ENCODE measurements at places on chromosomes 7 and 10.

DNA sequence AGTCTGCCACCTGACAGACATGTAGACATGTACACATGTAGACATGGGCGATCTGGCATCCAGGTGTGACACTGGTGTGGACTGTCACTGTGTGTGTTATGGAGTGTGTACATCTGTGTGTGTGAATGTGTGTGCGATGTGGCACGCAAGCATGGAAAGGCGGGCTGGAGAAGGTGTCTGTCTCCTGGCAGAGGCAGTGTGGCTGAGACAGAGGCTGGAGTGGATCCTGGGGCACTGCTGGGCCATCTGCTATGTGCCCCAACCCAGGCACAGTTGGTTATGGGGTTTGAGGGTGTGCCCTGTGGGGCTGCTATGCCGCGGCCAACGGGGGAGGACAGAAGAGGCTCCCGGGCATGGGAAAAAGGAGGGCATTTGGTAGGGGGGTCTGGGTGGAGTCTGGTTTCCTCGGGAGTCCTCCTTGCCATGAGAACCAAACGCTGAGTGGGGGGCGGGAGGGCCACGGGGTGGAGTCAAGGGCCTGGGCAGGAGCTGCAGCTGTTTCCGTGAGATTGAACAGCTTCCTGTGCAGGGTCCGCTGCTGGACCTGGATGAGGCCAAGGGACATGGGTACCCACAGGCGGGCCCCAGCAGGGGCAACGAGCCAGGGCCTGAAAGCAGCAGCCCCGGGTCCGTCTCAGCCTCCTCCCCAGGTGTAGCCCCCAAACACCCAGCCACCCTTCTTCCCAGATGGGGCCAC lies 1.3 kb downstream of the ELN start:
- no peak for DNase-seq

DNA sequence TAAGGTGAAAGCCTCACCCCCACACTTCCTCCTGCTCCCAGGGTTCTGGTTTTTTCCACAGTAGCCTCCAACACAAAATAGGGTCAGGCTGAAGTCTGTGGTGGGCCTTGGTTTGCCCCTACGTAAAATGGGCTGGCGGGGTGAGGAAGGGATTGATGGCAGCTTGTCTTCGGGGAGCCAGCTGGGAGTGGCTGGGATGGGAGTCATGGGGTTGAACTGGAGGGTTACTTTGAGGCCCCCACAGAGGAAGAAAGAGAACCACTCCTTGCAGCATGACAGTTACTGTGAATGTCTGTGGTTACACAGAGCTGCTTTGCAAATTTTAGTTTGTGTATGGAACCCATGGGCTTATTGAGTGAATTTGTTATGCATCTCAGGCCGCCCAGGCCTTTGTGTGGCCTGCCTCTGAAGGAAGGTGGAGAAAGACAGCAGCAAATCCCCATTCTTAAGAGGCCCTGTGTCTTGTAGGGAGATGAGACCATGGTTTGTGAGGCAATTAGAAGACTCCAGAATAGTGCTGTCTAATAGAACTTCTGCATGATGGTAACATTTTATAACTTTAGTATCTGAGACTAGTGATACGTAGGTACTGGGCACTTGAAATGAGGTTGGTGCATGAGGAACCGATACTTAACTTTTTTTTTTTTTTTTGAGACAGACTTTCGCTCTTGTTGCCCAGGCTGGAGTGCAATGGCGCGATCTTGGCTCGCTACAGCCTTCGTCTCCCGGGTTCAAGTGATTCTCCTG lies 8.1 kb downstream of the TRIM8 start:
- no peak for DNase-seq

DNA sequence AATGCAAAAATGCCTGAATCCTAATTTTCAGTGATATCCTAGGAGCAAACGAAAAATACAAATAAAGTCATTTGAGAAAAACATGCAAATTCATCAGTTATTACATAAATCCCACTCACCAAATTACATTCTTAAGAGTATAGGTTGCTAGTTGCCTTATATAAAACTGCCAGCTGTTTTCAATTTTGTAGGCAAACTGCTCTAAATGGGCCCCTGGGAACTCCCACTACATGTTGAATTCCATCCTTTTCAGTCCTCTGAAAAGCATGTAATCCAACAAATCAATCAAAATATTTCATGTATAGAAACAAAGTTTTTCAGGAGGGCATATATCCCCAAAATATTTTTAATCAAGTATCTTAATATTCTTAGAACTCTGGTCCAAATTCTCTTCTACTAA lies 2.1 kb upstream of the JMJD1C start:
- DNase-seq = no peak

GRCh38 chr10:124522131-124522932 lies 60.7 kb downstream of the LHPP start:
- no peak for DNase-seq

- no peak for DNase-seq
Measured at GRCh38 chr10:133405844-133406527, 12.0 kb downstream of the MTG1 start.

- DNase-seq = no peak
Measured at GRCh38 chr10:95605163-95605562, 44.0 kb upstream of the SORBS1 start.

- DNase-seq = no peak
Measured at GRCh38 chr7:5549096-5549763, 125.6 kb upstream of the TNRC18 start.

All from stimulated activated CD4-positive, alpha-beta T cell treated with anti-CD3 and anti-CD28 coated beads, Interleukin-4, amount 100 ng/mL, for 4 hours (primary cell).